ENCODE measurements at places on chromosomes 5 and 9.

DNA sequence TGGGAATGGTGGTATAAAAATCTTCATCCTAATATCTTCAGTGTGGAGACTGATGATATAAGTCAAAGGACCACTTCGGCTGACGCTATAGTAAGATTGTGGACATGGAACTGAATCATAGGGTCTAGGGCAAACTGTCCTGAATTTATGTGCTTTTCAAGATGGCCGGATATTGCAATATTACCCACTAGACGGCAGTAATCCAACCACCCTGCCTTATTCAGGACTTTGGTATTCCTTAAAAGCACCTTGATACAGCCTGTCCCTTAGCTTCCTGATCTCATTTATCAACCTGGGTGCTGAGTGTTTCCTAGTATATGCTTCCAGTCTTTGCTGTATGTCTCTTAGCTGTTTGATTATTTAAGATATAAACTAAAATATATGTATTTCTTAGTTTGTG lies 71.2 kb upstream of the COX7C start:
- no peak overlapping the region for H3K27ac ChIP-seq
- DNase-seq: no peak
- no peak overlapping the region for H3K4me3 ChIP-seq
- no peaks in the 10 kb centered on the region for H3K36me3 ChIP-seq
- no peaks in the 10 kb centered on the region for H3K4me1 ChIP-seq
- no peaks in the 10 kb centered on the region for H3K27me3 ChIP-seq

DNA sequence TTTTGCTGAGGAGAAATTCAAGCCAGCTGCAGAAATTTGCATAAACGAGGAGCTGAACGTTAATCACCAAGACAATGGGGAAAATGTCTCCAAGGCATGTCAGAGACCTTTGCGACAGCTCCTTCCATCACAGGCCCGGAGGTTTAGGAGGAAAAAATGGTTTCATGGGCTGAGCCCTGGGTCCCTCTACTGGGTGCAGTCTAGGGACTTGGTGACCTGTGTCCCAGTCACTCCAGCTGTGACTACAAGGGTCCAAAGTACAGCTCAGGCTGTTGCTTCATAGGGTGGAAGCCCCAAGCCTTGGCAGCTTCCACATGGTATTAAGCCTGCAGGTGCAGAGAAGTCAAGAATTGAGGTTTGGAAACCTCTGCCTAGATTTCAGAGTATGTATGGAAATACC lies 207.5 kb downstream of the DENND1A start:
- no peak overlapping the region for H3K27ac ChIP-seq
- DNase-seq: no peak
- H3K4me1 ChIP-seq: no peaks in the 10 kb centered on the region
- no peaks in the 10 kb centered on the region for H3K36me3 ChIP-seq
- H3K27me3 ChIP-seq: no peaks in the 10 kb centered on the region

DNA sequence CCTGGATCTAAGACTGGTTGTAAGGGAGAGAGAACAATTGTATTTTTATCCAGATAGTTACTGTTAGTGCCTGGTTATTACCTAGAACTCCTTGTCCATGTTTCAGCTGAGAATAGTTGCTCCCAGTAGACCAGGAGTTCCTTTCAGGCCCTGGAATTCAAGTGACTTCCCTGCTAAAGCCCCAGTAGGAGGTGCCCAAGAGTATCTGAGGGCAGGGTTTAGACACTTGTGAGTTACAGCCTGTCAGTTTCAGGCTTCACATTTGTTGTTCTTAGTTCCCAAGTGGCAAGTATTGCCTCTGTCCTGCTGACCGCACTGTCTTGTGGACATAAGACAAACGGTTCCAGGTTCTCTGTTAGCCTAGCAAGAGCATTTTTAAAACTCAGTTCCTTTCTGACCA lies 743.9 kb upstream of the SEMA6A start:
- no peak for DNase-seq
- H3K4me1 ChIP-seq: no peaks in the 10 kb centered on the region
- no peak overlapping the region for H3K27ac ChIP-seq
- H3K27me3 ChIP-seq: no peaks in the 10 kb centered on the region
- no peaks in the 10 kb centered on the region for H3K36me3 ChIP-seq
- H3K4me3 ChIP-seq: no peak overlapping the region

DNA sequence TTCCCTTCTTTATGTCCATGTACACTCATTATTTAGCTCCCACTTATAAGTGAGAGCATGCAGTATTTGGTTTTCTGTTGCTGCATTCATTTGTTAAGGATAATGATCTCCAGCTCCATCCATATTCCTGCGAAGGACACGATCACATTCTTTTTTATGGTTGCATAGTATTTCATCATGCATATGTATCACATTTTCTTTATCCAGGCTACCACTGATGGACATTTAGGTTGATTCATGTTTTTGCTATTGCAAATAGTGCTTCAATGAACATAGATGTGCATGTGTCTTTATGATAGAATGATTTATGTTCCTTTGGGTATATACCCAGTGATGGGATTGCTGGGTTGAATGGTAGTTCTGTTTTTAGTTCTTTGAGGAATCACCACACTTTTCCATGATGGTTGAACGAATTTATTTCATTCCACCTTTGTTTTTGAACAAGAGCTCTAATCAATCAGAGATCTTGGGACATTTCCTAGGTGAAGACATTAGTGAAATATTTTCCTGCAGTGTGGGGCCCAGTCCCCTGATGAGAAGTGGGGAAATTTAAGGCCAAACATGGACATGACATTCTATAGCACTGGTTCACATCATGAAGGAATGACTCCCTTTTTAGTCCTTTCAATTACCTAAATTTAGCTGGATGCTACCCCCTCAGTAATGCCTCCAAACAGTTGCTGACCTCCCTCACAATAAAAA lies 7.1 kb upstream of the TEX48 start:
- DNase-seq: no peak
- H3K4me1 ChIP-seq: no peaks in the 10 kb centered on the region
- H3K27ac ChIP-seq: no peak overlapping the region
- no peaks in the 10 kb centered on the region for H3K27me3 ChIP-seq

- H3K27ac ChIP-seq: no peak overlapping the region
- H3K4me1 ChIP-seq: no peaks in the 10 kb centered on the region
- H3K27me3 ChIP-seq: no peaks in the 10 kb centered on the region
- H3K4me3 ChIP-seq: no peak overlapping the region
- H3K36me3 ChIP-seq: no peaks in the 10 kb centered on the region
These were observed 47.9 kb upstream of the MYO10 start for GRCh38 chr5:16983972-16984371.

GRCh38 chr9:92712767-92713166 lies 42.8 kb upstream of the IPPK start:
- no peak for DNase-seq
- no peak overlapping the region for H3K27ac ChIP-seq
- H3K4me3 ChIP-seq: no peak overlapping the region
- no peaks in the 10 kb centered on the region for H3K4me1 ChIP-seq
- peaks cover 52% of the 10 kb centered on the region for H3K36me3 ChIP-seq
- no peaks in the 10 kb centered on the region for H3K27me3 ChIP-seq
